Smooth muscle cell of the coronary artery (primary cell): ENCODE measurements at places on chromosomes 2 and 18. TPM values are rescaled to one million over a fixed set of nuclear protein-coding genes. Genes with fewer than 3 reads are reported as not detected.

Gene CFAP53
- total RNA-seq: 0.38 and 0.94 TPM in 2 replicates

Gene CABYR
- 2.0 and 3.4 TPM in 2 replicates for total RNA-seq

Gene AMER3
- total RNA-seq: not detected in 2 replicates

Gene ALKAL2
- total RNA-seq: not detected in 2 replicates

Gene IKZF2
- 7.6 and 10.8 TPM in 2 replicates for total RNA-seq

Gene KIF5C
- total RNA-seq: 0.08 and 0.12 TPM in 2 replicates

Gene ELAC1
- total RNA-seq: 2.3 and 5.8 TPM in 2 replicates

Gene PRKD3
- 32.6 and 43.0 TPM in 2 replicates for total RNA-seq

Gene POTEI
- total RNA-seq: not detected in 2 replicates

Gene C2orf72
- under 0.01 and 0.23 TPM in 2 replicates for total RNA-seq

Gene PLCL1
- 2.5 and 15.6 TPM in 2 replicates for total RNA-seq

Gene CD8B2
- total RNA-seq: 0.23 TPM in 1 of 2 replicates, not detected in the other

Gene MEP1B
- total RNA-seq: 0.12 TPM in 1 of 2 replicates, not detected in the other

Gene NAT8
- not detected in 2 replicates for total RNA-seq

Gene TCF23
- total RNA-seq: 0.82 TPM in 1 of 2 replicates, not detected in the other

Gene SLC9A4
- not detected in 2 replicates for total RNA-seq

Gene HOXD8
- total RNA-seq: 0.23 and 1.9 TPM in 2 replicates

Gene UGT1A8
- total RNA-seq: under 0.01 and 0.08 TPM in 2 replicates

Gene IL36A
- total RNA-seq: not detected in 2 replicates

Gene UBR3
- total RNA-seq: 24.3 and 24.7 TPM in 2 replicates

Gene PRSS56
- total RNA-seq: not detected in 2 replicates
